ENCODE measurements at places on chromosomes 1 and 21.
A peak's percentile ranks its signal among the peaks of the same experiment; 100 is the strongest.

DNA sequence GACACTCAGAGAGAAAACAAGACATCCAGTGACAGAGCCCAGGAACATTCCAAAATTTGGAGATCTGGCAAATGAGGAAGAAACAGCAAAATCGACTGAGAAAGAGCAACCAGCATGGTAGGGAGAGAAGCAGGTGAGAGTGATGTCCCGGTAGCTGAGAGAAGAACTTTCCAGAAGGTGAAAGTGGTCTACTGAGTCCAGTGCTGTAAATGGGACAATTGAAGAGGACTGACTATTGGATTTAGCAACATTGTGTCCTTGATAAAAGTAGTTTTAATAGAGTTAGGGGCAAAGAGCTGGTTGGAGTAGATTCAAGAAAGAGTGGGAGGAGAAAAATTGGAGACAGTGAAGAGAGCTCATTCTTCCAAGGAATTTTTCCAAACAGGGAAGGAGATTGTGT is 15.0 kb upstream of the IL10RB start:
- DNase-seq, result no peak

- DNase-seq, result no peak
Observed at GRCh38 chr1:2468540-2468939, 7.5 kb upstream of the PLCH2 start.

DNA sequence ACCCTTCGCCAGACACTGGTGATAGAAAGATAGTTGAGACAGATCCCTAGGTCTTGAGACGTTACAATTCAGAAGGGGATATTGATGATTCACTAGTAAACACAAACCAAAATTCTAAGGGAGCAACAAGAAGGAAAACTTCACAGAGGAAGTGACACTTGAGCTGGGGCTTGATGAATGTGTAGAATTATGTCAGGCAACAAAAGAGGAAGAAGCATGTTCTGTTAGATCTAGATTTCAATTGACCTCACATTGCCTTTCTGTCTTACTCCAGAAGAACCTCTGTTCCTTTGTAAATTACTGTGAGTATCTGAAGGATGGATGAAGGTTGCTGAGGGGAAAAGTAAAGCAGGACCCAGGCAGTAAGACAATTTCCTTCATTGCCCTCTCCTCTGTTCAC is 328.2 kb downstream of the KCTD3 start:
- DNase-seq, result no peak

- no peak for DNase-seq
Observed at GRCh38 chr1:43518935-43519686, 11.6 kb upstream of the PTPRF start.

GRCh38 chr1:118075116-118075515 is 109.9 kb downstream of the SPAG17 start:
- no peak for DNase-seq

DNA sequence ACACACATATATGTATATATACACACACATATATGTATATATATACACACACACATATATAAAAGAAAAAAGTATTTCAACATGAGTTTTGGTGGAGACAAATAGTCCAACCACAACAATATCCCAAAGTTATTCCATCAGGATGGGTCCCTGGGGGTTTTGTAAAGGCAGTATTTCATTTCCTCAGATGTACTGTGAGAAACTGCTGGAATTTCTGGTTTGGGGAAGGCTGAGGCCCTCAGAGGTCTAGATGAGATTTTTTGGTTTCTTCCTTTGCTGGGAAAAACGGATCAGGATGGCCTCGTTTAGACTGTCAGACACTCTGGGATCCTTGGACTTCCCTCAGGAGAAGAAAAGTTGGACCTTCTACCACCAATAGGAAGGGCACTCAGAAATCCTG is 36.5 kb upstream of the TENT5B start:
- no peak for DNase-seq

DNA sequence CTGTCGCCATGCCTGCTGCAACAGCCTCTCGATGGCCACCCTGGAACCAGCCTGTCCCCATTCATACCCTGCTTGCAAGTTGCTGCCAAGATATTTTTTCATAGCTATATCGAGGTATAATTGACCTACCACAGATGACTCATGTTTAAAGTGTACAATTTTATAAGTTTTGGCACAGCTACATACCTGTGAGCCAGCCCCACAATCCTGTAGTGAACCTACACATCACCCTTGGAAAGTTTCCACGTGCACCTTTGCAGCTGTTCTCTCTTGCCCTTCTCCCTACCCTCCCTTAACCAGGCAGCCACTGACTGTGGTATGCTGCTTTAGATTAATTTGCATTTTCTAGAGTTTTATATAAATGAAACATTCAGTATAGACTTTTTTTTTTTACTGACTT is 23.0 kb upstream of the KCNJ6 start:
- no peak for DNase-seq

- DNase-seq, result no peak
Observed at GRCh38 chr1:51301152-51301843, 29.1 kb downstream of the TTC39A start.

DNA sequence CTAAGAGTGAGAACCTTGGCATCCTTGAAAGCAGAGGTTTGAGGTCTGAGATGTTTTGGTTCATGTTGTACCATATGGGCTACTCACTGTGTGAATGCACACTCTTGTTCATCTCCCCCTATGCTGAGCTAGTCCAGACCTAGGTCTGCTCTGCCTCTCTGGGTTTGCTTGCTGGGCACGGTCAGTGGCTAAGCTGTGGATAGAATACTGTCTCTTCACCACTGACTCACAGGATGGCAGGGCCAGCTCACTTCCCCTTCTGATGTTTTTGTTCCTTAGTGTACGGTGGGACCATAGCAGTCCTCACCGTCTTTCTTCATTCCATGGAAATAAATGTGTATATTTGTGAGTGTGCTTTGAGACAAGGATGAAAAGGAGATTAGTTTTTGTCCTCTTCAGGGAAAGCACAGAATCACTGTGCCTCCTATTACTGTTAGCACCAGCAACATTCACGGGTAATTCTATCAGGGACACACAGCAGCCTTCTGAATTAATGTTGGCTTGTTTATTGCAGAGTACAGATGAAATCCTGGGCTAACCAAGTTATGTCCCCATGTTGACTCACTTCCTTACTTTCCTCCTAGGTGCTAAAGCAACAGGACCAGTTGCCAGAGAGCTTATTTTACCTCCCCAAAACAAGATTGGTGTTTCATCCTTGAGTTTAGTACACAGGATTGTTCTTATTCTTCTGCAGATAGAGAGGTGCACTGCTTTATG is 56.9 kb upstream of the IVNS1ABP start:
- DNase-seq, result peak; percentile 30

GRCh38 chr21:28719723-28720122 is 273.0 kb downstream of the LTN1 start:
- no peak for DNase-seq

DNA sequence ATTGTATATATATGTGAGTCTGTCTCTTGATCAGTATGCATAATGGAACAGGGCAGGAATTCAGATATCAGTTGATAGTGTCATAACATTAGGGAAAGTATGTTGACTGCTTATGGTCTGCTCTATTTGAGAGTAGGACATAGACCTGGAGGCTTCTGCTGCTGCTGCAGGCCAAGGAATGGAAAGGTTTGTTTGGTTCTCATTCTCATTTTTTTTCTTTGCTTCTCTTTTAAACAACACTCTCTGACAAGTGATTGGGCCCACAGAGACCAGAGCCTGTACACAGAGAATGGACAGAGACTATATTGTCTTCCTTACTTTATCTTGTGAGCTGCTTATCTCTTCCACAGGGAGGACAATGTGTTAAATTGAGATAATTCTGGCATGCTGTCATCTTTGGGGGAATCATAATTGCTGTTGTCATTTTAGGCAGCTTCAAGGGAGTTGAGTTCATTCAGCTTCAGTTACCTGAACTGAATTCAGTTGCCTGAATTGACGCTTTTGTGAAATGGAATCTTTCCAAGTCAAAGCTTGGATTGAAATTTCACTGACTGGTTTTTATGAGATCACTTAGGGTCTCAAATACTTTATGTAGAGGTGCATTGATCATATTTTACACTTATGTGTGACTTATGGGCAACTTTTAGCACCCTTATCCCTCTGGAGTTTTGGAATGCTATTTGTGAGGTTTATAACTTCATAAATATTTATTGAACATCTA is 16.9 kb downstream of the CAP1 start:
- DNase-seq, result peak; percentile 60

DNA sequence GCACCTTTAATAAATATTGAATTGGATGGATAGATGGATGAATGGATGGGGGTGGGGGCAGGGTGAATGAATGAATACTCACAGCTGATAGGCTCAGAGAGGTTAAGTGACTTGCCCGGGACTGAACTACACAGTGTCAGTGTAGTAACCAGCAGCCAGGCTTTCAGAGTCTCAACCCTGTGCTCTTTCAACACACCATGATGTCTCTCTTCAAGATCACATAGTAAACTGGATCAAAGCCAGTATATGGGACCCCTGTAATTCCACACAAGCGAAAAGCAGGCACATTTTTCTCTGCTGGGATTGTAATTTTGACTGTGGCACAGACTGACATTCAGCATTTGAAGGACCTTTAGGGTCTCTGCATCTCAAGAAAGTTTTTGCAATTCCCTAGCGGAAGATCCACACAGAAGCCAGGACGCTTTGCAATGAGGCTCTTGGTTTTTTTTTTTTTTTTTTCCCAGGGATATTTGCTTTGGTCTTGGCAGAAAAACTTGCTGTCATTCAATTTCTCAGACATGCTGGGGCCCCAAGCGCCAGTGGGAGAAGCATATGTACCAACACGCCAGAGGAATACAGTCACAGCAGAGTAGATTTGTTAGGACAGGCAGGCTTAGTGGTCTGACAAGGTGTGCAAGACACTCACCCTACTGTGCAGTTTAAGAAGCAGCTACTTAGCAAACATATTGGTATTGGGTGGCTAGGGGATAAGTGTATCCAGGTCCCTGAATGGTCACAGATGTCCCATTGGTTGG is 213.1 kb upstream of the CAMK1G start:
- no peak for DNase-seq

- no peak for DNase-seq
Observed at GRCh38 chr1:150322310-150322709, 977 bp downstream of the PRPF3 start.

GRCh38 chr21:14531757-14532316 is 14.3 kb downstream of the SAMSN1 start:
- no peak for DNase-seq

- DNase-seq, result peak; percentile 41
Observed at GRCh38 chr1:23598424-23598823, 39.1 kb upstream of the ID3 start.
